Cerebellum (tissue), 4 donors: ENCODE measurements at places on chromosomes 11 and 22.

GRCh38 chr11:29449281-29450074, 567.4 kb downstream of the KCNA4 start:
- DNase-seq, result no peak

GRCh38 chr11:111990381-111990780, 34.8 kb upstream of the DLAT start:
- no peak for DNase-seq

- DNase-seq, result no peak
Observed at GRCh38 chr11:10777393-10777793, 26.3 kb downstream of the CTR9 start.

DNA sequence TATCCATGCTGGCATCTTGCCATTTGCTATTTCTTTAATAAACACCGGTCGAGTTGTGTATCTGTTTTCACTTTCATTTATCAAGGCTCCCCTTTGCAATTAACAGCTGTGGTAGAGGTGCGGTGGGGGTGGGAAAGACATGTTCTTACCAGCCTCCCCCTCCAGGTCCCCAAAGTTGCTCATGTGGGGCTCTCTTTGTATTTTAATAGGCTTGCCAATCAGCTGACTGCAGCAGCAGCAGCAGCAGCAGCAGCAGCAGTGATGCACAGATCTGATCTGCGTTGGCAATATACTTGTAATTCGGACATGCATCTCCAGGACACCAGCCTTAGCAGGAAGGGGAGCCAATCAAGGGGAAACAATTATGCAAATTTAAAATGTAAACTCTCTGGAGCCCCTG, 40.3 kb upstream of the E2F8 start:
- no peak for DNase-seq

DNA sequence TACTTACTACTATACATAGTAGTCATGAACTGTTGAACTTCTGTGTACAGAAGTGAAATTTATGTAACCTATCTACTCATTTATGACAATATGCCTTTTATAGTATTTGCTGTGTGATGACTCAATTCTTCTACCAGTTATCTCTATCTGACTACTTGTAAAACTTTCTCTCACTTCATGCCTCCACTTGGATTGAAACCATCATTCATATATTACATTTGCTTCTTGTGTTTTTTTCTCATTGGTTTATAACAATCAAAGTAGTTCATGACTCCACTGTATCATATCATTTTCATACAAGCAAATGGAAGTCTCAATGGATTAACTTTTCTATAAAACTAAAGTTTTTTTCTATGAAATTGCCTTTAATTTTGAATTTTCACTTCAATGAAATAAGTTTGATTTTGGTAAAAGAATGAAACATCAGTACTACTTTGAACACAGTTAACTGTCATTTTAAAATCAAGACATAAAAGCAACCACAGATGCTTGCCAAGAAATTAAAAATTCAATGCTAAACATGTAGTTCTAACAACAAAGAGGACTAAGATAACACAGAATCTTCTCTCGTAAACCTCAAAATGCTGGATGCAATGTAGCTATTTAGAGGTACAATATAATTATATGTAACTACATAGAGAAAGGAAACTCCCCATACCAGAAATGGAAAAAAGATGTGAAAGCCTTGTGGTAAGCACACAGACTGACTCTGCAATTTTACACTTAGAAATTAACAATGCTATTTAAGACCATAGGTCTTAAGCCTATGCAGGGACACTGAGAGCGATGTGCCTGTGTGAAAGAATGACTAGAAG, 27.6 kb upstream of the EXPH5 start:
- DNase-seq, result no peak

GRCh38 chr11:111209543-111210355, 35.8 kb upstream of the POU2AF2 start:
- no peak for DNase-seq

DNA sequence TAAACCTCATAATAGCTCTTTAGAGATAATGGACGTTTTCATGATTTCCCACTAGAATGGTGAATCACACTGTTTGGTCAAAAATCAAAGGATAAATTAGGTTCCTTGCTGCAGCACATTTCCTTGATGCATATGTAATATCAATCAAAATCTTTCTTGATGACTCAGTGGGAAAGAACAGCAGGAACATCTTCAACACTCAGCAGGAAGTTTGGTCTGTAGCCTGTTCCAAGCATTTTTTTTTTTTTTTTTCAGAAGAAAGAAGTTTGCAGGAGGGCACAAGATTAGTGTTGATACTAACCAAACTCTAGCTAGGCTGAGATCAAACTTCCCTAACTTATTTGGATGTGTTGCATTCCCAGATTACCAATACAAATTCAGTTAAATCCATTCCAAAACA, 1529.8 kb downstream of the FAM181B start:
- no peak for DNase-seq

DNA sequence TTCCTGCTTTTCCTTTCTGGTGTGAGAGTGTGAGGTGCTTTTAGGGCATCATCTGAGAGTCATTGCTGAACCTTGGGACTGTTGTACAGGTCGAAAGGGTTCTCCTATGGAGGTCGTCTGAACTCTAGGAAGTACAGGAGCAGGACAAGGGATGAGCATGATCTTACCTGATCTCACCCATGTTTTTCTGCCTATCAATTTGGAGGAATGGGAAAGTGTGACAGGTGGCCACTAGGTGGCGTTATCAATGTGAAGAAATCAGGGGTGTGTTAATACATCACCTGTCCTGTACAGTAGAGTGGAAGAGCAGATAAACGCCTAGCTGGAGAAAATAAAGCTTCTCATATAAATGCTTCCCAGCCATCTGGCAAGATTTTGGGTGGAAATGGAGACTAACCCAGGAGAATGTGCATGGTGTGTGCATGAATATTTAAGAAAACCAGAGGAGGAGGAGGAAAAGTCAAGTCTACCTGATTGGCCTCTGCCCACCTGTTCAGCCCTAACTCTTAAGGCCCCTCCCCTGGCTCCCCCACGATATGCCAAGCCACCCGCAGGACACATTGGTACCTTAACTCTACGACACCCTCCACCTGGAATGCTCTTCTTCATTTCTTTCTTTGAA, 72.0 kb upstream of the NARS2 start:
- DNase-seq, result peak; percentile 21

DNA sequence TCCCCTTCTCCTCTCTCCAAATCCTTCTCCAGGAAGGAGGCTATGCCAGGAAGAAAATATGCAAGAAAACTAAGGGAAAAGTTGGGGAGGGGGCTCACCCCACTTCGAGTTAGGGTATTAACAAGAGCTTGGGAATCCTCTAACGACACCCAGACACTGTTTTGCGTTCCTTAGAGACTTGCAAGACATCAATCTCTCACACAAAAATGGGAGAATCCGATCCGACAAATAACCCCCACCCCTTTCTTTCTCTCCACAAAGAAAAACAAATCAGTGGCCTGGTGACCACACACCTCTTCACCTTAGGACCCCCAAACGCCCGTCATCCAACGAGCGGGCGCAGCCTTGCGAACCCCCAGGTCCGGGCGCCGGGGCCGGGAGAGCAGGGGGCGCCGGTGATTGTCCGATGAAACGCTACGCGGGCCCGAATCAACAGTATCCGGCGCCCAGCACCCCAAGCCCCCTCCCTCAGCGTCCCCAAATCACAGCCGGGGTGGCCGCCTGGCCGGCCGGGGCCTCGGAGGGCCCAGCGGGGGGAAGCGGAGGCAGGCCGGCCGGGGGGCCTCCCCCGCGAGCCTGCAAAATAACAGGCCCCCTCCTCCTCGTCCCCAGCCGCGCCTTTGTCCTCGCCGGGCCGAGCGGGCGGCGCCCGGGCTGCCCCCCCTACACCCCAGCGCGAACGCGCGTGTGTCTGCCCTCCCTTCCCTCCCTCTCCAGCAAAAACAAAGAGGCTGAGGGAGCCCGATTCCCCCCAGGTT, 690 bp downstream of the CSNK1E start:
- DNase-seq, result peak; percentile 77

DNA sequence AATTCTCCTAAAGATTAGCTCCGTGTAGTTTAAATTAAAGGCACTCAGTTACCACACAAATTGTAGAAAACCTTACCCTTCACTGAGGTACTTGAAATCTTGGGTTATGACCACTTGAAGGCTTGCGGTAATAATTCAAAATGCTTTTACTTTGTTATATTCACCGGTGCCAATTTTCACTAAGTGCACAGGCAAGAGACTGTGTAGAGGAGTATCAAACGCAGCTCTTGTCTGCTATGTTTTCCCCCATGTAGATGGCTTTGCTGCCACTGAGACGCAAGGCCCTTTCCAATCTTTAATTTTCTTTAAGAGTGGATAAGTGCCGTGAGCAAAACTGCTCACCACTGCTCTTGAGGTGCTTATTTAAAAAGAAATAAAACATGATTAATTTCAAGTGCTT, 155.8 kb downstream of the CADM1 start:
- DNase-seq, result no peak

- no peak for DNase-seq
Observed at GRCh38 chr11:96708219-96708878, 318.5 kb downstream of the JRKL start.

DNA sequence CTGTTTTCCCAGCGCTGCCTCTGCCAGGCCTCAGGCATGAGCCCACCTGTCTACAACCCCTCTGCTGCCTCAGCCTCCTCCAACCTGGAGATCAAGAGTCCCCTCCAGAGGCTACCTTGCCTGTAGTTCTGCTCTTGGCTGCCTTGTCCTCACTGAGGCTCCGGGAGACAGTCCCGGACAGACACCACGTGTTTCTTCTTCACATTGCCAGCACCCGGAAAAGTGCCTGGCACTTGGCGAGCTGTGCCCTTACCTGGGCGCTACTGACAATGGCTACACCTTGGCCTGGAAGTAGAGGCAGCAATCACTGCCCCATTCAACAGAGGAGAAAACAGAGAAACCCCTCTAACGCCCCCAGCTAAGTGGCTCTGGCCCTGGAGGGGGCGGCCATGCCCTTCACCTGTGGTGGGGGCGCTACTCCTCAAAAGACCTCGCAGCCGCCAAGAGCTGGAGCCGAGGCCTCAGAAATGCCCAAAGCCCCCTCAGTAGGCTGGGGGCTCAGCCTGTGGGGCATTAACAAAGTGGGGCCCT, 3.0 kb upstream of the NAP1L4 start:
- DNase-seq, result no peak

- DNase-seq, result no peak
Observed at GRCh38 chr22:45952151-45952550, 24.8 kb downstream of the WNT7B start.

- DNase-seq, result no peak
Observed at GRCh38 chr22:36828815-36829214, 12.0 kb upstream of the PVALB start.

DNA sequence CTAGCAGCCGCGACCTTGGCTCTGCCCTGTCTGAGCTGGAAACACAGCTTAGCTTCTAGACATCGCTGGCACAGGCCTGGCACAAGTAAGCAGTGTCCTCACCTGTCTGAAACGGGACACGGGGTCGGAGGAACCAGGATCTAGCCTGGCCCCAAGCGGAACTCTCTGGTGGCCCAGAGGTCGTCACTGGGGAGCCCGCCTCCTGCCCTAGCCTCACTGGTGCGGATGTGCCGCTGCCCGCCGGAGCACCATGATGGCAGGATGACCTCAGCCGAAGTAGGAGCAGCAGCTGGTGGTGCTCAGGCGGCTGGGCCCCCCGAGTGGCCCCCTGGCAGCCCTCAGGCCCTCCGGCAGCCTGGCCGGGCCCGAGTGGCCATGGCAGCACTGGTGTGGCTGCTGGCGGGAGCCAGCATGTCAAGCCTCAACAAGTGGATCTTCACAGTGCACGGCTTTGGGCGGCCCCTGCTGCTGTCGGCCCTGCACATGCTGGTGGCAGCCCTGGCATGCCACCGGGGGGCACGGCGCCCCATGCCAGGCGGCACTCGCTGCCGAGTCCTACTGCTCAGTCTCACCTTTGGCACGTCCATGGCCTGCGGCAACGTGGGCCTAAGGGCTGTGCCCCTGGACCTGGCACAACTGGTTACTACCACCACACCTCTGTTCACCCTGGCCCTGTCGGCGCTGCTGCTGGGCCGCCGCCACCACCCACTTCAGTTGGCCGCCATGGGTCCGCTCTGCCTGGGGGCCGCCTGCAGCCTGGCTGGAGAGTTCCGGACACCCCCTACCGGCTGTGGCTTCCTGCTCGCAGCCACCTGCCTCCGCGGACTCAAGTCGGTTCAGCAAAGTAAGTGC, 871 bp downstream of the SLC35E4 start:
- peak; percentile 27 for DNase-seq

GRCh38 chr11:2443406-2443805, 908 bp downstream of the TRPM5 start:
- DNase-seq, result no peak

DNA sequence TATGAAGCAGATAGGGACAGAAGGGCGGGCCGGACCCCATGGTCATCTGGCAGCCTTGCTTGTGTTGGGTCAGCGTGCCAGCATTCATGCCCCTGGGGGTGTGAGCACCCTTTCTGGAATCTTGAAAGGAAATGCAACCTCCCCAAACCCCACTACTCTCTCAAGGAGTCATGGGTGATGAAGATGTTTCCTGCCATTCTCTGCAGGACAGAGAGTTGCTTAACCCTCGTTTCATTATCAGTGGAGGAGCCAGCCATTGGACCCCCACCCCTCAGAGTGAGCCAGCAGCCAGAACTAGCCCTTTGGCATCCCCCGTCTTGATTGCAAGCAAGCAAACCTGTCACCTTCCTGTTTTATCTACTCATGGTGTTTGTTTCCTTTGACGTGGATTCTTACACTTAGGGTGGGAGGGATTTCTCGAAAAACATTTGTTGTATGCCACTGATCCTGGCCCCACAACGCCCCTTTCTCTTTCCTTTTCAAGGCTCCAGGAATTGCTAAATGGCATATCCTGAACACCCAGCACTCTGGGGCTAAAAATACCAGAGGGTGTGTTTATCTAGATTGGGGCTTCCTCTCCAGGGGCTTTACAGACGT, 258.3 kb downstream of the ETS1 start:
- no peak for DNase-seq

GRCh38 chr11:12560362-12560761, 113.9 kb upstream of the TEAD1 start:
- DNase-seq, result no peak

DNA sequence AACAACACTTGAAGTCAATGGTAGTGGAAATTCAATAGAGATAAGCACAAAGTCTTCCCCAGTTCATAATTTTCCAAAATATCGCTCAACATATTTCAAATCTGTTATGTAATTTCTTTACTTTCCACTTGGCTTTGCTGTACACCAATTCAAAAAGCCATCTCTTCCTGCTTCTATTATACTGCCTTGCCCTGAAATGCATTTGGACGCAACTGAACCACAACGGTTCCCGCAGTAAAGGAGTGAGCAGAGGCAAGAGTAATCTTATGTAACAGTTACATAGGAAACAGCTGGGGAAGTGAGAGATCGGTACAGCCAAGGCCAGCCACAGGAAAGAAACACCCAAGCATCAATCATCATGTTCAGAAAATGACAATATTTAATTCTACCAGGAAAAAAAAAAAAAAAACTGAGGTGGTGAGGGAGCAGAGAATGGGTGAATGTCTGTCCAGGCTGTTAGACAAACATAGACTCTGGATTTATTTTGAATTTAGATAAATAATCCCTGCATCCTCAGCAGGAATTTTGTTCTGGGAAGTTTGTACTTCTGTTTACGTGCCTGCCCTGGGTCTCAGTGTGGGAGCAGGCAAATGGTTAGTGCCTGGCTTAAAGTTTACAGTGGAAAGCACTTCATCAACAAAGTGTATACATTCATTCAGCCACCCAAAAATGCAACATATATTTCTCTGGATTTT, 392.2 kb downstream of the ETS1 start:
- no peak for DNase-seq
